ENCODE measurements at places on chromosomes 5 and 9.
A peak's percentile ranks its signal among the peaks of the same experiment; 100 is the strongest.

DNA sequence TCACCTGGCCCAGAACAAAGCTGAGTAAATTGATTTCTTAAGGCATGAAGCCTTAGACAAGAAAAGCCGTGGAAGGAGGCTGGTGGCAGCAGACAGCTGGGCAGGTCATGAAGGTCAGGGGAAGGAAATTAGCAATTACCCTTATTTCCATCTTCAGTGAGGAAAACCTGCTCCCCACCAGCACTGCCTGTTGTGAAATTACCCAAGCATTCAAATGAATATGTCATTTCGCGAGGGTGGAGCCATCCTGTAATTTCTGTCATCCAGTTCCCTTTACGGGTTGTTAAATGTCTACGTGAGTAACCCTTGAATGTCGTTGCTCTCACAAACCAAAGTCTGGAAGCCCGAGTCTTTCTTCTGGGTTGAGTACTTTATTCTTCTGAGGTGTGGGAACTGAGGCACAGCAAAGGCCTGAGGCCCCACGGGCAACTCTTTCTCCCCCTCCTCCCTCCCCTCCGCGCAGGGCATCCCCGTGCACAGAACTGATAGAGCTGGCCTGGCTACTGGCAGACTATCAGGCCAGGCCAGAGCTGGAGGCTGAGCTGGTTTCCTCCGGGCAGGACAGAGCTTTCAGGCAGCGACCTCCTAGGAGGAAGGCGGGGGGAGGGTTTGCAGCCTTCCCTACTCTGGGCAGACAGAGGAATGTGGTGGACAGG is 22.0 kb upstream of the AK3 start:
- DNase-seq = no peak

DNA sequence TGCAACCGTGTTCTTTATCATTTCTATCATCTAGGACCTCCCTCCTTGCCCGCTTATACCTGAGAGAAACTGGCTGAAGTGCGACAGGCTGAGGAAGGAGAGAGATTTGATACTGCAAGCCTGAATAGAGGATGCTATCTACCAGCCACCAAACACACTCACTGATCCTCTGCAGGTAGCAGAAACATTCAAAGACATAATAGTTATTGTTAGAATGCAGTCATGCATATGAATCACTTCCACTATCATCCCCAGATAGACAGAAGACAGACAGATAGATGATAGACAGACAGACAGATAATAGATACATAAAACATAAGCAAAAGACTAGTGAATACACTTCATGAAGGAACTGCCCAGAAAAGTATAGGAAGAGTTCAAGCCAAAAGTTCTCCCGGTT is 32.9 kb downstream of the FAM81B start:
- DNase-seq = no peak

GRCh38 chr9:21904371-21904770 is 89.8 kb downstream of the CDKN2A start:
- no peak for DNase-seq

- no peak for DNase-seq
These were observed 98.2 kb downstream of the CSNK1G3 start for GRCh38 chr5:123610209-123610608.

GRCh38 chr5:132220491-132220890 is 7.2 kb downstream of the P4HA2 start:
- no peak for DNase-seq

DNA sequence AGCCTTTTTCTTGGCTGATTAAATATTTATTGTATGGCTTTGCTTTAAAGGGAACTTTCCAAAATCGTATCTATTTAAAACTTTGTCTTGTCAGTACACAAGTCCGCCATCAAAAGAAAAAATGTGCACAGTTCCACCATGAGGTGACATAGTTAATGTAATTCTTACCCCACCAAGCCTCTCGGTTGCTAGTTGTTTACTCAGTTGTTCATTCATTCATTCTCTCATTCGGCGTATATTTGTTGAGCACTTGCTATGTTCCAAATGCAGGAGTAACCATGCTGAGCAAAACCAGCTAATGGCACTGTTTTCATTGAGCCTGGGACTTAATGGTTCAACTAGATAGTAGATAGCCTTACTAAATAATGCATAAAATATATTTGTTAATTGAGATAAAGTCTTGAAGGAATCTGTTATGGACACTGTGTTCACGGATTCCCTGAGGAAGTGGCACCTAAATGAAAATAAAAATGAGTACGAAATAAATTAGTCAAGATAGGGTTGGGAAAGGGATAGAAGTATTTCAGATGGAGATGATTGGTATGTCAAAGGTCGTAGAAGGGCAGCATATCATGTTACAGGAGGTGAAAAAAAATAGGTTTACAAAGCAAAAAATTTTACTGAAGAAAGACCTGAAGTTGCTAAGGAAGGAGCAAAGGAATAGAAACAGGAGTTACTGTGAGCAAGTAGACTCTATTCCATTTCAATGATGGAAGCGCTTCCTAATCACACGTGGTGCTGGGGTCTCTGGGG is 1.5 kb downstream of the DCAF10 start:
- DNase-seq = no peak

- DNase-seq = no peak
These were observed 95.1 kb downstream of the FBXL7 start for GRCh38 chr5:15594977-15595568.

GRCh38 chr9:136023410-136024225 is 62.4 kb upstream of the UBAC1 start:
- no peak for DNase-seq

- no peak for DNase-seq
These were observed 57.5 kb upstream of the RXRA start for GRCh38 chr9:134268747-134269146.

DNA sequence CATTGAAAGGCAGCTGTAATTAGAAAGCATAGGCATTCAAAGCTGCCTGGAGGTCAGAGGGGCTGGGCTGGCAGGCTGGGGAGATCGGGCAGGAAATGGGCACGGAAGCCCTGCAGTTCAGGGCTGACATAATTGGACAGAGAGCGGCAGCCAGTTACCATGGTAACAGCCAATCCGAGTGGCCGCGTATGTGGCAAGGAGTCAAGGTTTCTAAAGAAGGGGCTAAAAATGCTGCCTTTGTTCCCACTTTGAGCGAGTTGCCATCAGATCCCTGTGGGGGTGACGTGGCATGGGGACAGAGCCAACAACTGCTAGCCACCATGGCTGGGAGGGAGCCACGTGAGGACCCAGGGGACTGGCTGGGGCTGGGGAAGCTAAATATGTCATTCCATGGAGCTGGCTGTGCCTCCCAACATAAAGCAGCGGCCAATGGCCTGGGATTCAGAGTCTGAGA is 44.7 kb upstream of the NDFIP1 start:
- no peak for DNase-seq

GRCh38 chr9:3888497-3888858 is 362.7 kb upstream of the RFX3 start:
- no peak for DNase-seq

DNA sequence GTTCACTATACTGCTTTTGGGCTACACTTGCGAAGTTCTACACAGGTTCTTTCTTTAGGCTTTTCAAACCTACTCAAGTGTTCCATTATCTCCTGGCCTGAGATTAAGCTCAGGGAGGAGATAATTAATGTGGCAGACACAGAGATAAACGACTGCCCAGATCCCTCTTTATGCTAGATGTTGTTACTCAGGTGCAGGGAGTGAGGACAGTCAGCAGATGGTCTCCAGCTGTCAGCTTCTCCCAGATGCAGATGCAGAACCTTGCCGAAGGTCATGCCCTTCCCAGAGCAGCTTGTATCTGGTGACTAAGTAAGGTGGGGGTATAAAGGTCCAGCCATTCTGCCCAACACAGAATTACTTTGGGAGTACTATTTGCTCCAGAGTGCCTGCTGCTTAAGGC is 166.2 kb downstream of the ZNF462 start:
- DNase-seq = no peak

- no peak for DNase-seq
These were observed 202.7 kb downstream of the RFK start for GRCh38 chr9:76191493-76191892.

DNA sequence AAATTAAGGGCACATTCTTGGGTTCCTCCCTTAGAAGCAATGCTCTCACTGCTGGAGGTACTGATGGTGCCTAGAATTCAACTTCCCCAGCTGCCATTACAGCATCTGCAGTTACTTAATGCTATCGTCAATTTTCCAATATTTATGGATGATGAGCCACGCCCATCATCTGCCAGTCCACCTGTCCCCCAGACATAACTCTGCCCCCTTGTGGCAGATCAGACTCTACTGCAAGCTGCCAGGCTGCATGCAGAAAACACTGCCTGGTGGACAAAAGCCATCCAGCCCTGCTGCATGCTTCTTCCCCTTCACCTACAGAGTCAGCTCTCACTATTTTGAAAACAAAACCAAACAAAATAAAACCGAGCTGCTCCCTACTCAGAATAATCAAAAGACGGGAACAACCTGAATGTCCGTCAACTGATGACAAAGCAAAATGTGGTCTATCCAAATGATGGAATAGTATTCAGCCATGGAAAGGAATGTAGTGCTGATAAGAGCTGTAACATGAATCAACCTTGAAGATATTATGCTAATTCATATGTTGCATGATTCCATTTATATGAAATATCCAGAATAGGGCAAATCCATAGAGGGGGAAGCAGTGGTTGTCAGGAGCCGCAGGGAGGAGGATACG is 66.4 kb downstream of the RETREG1 start:
- DNase-seq = peak; percentile 15

GRCh38 chr5:154178661-154179060 is 11.9 kb upstream of the GALNT10 start:
- DNase-seq = no peak

DNA sequence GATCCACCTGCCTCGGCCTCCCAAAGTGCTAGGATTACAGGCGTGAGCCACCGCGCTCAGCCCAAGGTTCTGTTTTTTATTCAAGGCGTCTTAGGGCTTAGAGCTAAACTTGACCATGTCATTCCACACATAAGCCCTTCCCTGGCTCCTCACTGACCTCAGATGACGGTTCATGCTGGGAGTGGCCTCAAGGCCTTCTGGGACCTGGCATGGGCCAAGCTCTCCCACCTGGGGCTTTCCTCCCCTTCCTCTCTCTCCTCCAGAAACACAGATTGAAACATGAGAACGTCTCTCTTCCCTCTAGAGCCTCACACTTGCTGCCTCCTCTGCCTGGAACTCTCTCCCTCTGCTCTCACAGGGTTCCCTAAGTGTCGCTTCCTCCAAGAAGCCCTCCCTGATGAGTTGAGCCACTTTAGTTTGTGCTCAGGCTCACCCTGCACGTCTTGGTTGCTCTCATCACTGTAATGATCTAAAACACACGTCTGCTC is 155.6 kb upstream of the IER5L start:
- no peak for DNase-seq

DNA sequence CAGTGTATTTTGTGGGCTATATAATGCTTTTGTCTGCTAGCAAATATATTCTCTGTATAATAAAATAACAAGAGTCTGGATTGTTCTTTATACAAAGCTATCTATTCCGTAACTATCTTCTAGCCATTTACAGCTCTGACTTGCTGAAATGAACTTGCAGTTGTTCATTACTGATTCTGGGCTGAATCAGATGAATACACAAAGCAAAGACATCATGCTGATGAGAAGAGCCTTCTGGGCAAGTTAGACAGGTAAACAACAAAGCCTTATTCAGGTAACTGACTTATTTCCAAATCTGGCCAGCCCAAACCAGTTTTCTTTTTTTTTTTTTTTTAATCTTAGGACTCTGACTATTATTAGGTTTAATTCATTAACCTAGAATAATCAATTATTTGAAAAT is 255.5 kb downstream of the KIAA0825 start:
- DNase-seq = no peak

DNA sequence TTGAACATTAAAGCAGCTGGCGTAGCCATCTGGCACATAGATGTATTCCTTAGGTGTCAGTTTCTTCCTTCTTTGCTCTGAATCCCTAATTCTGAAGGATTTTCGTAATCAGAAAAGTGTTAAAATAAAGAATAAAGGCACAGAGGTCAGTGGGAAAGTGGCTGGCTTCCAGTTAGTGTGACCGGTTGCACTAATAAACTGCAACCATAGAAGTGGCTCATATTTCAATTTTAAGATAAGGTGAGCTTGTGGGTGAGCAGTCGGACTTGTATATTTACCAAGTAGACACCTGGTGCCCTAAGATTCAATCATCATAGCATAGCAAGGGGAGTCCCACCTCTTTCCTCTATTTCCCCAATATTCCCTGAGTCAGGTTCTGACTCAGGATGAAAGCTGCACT is 459.6 kb downstream of the ACTL7B start:
- no peak for DNase-seq

- DNase-seq = peak; percentile 73
These were observed 26.1 kb downstream of the IDNK start for GRCh38 chr9:83649080-83649479.

- no peak for DNase-seq
These were observed 9.3 kb downstream of the HAVCR1 start for GRCh38 chr5:157049605-157050004.

DNA sequence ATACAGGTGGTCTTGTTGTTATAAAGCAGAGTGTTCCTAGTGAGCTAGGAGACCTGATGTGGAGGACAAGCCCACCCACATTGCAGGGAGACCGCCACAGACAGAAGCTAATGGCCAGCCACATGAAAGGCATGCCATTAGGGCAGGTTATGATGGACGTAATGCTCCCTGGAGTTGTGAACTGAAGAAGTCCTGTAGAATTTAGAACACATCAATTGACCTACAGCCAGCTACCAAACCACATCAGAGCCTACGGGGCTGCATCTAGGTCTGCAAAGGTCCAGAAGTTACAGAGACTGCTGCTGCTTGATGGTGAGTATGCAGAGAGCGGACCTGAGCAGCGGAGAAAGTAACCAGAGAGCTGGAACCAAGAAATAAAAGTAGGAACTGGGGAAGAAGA is 116.6 kb downstream of the LPAR1 start:
- DNase-seq = no peak

GRCh38 chr5:79227484-79228025 is 8.4 kb upstream of the JMY start:
- DNase-seq = no peak

DNA sequence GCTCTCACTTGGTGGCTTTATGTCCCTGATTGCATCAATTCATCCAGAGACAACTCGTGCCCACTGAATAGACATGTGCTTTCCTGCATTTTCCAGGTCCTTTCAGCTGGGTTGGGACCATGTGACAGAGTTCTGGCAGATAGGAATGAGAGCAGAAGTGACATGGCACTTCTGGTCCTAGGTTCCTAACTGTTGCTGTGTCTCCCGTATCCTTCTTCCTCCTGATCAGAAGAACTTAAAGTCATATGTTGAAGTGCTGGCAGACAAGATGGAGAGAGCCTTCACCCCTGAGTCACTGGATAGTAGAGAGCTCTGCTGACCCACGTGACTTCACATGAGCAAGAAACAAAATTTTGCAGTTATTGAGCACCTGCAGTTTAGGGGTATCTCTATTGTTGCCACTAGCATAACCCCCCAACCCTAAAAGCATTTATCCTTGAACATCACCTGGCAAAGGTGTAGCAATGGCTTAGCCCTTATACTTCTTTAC is 80.0 kb downstream of the NREP start:
- DNase-seq = no peak

DNA sequence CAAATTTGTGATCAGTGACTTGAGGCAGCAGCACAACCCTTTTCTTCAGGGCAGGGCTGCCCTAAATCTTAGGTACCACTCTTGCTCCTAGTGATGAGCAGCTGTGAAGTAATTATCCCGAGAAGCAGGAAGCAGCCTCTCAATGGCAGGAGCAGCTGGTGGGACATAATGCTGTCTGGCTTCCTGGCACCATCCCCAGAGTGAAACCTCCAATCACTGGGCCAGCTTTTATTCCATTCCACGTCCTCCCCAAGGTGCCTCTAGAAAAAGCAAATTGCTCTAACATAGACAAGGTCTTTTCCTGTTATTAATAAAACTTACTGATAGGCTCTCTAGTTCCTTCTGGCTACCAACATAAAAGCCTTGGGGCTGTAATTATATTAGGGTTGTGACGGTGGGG is 154.0 kb downstream of the FRMD3 start:
- no peak for DNase-seq

GRCh38 chr9:99509900-99510535 is 287.9 kb downstream of the SEC61B start:
- no peak for DNase-seq

All from stimulated activated CD4-positive, alpha-beta T cell treated with anti-CD3 and anti-CD28 coated beads, Interleukin-4, amount 100 ng/mL, for 4 hours (primary cell).